ENCODE measurements at places on chromosomes 1 and 21.

DNA sequence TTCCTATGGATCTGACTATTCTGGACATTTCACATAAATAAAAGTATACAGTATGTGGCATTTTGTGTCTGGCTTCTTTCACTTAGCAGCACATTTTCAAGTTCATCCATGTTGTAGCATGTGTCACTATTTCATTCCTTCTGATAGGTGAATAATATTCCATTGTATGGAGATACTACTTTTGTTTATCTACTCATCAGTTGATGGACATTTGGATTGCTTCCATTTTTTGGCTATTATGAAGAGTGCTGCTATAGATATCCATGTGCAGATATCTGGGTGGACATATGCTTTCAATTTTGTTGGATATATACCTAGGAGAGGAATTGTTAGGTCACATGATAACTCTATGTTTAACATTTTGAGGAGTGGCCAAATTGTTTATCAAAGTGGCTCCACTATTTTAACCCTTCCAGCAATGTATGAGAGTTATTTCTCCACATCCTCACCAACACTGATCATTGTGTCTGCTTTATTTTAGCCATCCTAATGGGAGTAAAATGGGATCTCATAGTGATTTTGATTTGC lies 21.9 kb upstream of the MEF2D start:
- no peak for DNase-seq

DNA sequence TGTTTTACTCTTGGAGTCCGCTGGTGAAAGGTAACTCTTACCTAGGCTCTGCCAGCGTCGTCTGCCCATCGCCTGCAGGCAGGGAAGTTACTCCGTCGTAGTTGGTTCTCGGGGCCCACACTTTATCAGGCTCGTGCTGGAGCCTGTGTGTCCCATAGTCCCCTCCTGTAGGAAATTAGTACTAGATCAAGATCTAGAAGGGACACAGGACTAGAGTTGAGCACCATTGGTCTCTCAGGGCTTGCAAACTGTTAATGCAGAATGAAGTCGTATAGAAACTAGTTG lies 940 bp downstream of the SRRM1 start:
- no peak for DNase-seq

DNA sequence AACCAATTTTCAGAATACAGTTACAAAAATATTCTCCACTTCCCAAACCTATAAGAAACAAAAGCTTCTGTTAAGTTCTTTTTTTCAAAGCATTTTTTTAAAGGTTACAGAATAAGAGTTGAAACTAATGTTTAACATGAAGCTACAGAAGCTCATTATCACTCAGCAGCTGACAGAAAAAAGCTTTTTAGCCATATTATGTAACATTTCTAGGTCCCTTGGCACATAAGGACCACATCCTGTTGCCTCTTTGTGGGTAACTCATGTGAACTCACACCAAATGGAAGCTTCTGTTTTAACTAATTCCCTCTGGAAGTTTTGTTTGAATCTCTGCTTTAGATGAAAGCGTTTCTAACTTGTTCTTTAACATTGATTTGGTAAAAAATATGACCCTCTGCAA lies 242.5 kb upstream of the TMPRSS15 start:
- no peak for DNase-seq

DNA sequence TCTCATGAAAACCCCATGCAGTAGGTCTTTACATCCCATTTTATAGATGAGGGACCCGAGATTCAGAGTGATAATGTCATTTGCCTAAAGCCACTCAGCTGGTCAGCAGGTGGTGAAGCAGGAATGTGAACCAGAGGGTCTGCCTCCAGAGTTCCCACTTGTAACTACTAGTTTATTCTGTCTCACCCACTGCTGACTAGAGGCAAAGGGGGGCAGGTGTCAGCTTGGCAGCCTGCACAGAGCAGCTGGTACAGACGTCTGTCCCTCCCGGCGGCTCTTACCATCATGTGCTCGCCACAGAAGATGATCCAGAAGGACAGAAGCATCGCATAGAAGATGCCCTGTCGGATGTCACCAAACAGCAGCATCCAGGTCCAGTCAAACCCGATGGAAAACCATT lies 82.4 kb downstream of the WLS start:
- no peak for DNase-seq
